ENCODE measurements at places on chromosomes 16 and 17.

GRCh38 chr17:74778960-74779359 is 2.8 kb upstream of the NAT9 start:
- no peak for DNase-seq

DNA sequence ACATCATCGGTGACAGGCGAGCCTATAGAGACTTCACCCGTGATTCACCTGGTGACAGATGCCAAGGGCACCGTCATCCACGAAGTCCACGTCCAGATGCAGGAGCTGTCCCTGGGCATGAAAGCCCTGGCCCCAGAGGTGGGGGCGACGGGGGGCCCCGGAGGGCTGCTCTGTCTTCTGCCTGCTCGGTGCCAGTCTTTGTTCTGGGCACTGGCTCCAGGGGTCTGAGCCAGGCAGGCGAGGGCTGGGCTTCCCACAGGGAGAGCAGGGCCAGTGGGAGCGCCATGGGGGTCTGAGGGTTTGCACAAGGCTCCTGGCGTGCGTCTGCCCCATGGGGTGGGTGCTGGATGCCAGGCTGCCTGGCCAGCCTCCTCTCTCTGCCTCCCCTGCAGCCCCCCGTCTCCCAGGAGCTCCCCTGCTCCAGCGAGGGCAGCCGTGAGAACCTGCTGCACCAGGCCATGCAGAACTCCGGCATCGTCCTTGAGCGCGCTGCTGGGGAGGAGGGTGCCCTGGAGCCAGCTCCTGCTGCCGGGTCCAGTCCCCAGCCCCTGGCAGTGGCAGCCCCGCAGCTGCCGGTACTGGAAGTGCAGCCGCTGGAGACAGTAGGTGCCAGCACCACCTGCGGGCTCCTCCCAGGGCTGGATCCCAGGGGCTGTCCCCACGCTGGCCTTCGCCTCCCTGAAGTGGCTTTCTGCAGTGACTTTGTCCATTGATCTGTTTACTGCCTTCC is 3.0 kb upstream of the DNASE1L2 start:
- DNase-seq, result no peak

- no peak for DNase-seq
Measured at GRCh38 chr16:46973207-46973995, at the start of gene DNAJA2. TSS of gene DNAJA2 (minus strand) at chr16:46973674. CDS start at chr16:46973572, 102 bp downstream.

GRCh38 chr16:14187517-14188338 is 116.6 kb downstream of the MRTFB start:
- DNase-seq, result no peak

DNA sequence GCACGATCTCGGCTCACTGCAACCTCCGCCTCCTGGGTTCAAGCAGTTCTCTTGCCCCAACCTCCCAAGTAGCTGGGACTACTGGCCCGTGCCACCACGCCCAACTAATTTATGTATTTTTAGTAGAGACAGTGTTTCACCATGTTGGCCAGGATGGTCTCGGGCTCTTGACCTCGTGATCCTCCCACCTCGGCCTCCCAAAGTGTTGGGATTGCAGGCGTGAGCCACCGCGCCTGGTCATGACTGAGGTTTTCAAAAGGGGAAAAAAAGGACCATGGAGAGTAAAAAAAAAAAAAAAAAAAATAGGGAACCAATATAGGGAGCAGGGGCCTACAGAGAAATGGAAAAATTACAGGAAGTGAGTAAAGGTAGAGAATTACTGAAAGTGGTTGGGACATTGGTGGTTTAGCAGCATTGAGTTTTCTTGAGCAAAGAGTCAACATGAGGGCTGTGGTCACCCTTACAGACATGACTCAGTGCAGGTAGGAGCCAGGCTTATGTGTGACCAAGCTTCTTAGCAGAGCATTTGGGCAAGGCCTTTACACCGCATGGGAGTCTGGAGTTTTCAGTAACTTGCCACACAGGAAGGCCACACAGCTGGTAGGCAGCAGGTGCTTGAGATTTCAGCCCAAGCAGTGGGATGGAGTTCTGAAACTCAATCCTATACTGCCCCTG is 447.3 kb downstream of the HS3ST3B1 start:
- no peak for DNase-seq

DNA sequence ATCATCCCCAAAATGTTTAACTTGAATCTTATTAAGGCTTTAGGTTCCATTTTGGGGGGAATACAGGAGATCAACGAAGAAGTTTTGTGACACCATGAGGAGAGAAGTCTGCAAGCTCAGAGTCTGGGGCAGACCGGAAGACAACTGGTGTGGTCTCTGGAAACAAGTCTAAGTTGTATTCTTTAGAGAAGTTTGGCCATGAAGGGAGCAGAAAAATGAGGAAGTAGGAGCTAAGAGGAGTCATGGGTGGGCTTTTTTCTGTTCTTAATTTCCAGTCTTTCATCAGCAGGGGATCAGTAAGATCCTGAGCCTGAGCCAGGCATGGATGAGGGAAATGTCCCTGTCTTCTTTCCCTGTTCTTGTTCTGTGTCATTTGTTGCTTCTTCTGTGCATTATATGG is 35.8 kb upstream of the NF1 start:
- DNase-seq, result no peak

DNA sequence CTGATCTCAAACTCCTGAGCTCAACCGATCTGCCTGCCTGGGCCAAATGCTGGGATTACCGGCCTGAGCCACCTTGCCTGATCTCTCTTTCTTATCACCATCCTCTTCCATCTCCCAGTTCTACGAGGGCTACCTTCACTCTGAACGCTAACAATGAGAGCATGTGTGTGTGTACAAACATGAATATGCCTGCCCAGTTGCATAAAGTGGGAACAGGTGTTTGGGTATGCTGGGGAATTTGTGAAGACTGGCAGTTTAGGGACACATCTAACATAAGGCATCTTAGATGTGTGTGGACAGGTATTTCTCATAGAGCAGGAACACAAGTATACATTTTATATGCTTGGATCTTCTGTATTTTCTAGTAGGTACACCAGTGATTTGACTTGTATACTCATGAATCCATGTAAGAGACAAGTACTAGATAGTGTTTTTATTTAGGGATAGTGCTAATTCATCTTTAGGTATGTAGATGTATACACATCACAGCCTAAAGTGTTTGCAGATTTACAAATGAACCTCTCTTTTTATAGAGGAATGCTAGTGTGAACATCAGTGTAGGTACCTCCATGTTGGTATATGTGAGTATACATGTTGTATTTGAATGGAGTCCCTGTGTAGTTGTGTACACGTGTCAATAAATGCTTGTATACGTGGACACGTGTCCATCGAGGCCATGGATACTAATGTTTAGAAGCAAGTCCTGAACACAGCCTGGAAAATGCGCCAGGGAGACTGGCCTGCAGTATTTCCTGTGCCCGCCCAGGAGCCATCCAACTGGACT is 1.2 kb upstream of the DLX4 start:
- DNase-seq, result no peak

GRCh38 chr17:13490906-13491482 is 110.7 kb downstream of the HS3ST3A1 start:
- no peak for DNase-seq

DNA sequence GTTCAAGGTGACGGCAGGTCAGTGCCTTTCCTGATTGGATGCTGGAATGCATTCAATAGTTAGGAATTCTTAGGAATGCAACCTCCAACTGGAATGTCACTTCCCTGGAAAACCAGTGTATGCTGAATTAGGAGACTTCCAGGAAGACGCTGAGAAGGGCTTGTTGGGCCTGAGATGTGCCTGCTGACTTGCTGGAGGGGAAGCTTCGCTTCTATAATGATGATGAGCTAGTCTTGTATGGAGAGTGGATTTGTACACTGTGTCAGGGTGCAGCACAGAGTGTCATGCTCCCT is 45.6 kb downstream of the SMPD3 start:
- no peak for DNase-seq

Data from cortex of kidney (tissue), 1 donor.